ENCODE measurements at places on chromosomes 5 and 9.

GRCh38 chr5:69367697-69368279, 1.5 kb downstream of the AK6 start:
- DNase-seq: no peak

DNA sequence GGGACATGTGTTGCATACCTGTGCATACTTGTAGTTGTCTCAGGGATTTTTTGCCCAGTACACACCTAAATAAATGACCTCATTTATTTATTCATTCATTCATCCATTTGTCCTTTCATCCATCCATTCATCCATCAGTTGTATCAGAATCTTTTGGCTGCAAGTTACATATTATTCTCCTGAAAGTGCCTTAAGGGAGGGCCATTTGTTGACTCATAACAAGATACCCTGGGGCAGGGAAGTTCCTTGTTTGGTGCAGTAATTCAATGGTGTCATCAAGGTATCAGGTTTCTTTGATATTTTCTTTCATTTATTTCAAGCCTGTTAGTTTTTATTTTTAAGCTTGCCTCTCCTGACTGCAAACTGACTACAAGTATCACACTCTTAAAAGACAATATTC, 597.9 kb upstream of the TLE4 start:
- DNase-seq: no peak

DNA sequence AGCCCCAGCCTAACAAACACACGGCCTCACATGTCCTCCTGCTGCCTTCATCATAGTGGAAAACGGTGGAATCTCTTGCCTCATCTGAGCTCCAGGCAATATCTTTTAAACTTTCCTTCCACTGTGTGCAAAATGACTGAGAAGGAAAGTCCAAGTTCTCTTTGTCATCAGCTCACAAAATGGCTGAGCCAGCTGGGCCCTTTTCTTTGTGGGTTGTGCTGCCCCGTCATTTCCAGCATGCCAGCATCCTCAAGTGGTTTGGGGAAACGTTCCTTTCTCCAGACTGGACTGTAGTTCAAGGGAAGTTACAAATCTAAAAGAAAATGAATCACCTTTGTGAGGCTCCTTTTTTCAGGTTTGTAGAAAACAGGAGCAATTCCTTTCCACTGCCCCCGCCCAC, 171.1 kb upstream of the FSTL4 start:
- DNase-seq: no peak

GRCh38 chr5:140355546-140355945, 4.4 kb upstream of the SLC4A9 start:
- no peak for DNase-seq
